Small intestine (tissue), 16 donors: ENCODE measurements at places on chromosomes 16 and 17.

DNA sequence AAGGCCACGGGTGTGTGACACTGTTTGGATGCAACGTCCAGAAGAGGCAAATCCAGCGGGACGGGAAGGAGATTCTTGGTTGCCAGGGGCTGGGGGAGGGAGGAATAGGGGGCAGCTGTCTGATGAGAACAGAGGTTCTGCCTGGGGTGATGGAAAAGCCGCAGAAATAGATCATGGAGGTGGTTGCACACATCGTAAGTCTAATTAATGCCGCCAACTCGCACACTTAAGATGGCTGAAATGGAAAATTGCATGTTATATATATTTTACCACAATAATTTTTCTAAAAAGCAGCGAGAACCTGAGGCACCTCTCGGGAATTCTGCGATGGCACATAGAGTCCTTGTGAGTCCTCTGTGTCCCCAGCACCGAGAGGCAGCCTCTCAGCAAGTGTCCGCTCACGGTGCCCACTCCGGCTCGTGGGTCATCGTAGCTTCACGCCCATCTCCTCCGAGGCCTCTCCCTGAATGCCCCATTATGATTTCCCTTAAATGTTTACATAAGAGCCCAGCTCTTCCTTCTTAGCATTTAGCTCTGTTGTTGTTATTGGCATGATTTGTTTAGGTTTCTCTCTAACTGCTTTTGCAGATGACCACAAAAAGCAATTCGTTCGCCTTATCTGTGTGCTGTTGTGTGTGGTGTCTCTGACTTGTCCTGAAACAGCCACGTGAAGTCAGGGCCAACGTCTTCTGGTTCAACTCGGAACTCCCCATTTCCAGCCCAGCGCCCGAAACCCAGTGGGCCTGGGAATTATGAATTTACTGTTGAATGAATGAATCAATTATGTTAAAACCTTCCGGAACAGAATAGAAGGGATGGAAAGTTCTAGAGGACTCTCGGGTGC is 7.7 kb downstream of the WFDC1 start:
- no peaks in the 10 kb centered on the region for H3K4me1 ChIP-seq
- DNase-seq = no peak
- H3K27ac ChIP-seq = no peak overlapping the region
- no peaks in the 10 kb centered on the region for H3K27me3 ChIP-seq
- H3K36me3 ChIP-seq = no peaks in the 10 kb centered on the region

- DNase-seq = no peak
- no peak overlapping the region for H3K27ac ChIP-seq
- peaks cover 10% of the 10 kb centered on the region for H3K4me1 ChIP-seq
- no peaks in the 10 kb centered on the region for H3K36me3 ChIP-seq
These were observed 39.3 kb upstream of the YPEL2 start for GRCh38 chr17:59292174-59292523.

DNA sequence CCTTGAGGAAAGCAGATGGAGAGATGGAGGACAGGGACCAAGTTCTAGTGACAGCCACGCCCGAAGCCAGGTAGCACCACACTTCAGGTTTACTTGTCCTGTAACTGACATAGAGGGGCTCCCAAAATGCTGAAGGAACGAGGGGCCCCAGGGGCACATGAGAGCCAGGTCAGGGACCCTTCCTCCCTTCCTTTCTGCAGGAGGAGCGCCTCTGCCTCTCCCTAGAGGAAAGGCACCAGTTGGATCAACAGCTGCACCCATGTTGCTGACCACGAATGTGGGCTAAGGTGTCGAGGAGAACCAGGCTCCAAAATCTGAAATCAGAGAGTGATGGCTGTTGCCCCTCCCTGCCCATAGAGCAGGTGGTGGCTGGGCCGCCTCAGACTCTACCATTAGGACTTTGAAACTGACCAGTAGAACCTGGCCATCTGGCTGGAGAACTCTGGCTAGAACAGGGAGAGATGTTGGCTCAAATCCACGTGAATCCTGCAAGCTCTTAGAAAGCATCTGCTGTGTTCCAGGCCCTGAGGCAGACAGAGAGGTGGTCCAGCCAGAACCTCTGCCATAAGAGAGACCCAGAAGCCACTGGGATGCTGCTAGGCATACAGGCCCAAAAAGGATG is 218.8 kb downstream of the KATNIP start:
- H3K4me1 ChIP-seq = no peaks in the 10 kb centered on the region
- no peak overlapping the region for H3K4me3 ChIP-seq
- peaks cover 61% of the 10 kb centered on the region for H3K36me3 ChIP-seq
- H3K27ac ChIP-seq = no peak overlapping the region
- DNase-seq = no peak

DNA sequence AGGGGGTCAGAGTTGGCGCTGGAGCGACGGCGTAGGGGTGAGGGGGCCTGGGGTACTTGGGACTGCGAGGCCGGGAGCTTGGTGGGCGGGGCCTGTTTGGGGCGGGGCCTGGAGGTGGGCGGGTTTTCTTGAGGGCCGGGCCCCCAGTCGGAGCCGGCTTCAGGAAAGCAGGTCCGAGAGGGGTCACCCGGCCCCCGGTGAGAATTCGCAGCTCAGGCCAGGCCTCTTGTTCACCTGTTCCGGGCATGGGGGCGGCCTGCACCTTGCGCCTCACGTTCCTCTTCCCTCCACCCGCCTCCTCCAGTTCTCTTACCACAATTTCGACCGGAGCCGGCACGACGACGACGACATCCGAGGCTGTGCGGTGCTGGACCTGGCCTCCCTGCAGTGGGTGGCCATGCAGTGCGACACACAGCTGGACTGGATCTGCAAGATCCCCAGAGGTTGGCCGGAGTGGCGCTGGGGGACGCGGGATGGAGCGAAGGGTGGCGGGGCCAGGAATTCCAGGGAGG is 52.5 kb downstream of the MRC2 start:
- no peak for DNase-seq
- H3K4me3 ChIP-seq = no peak overlapping the region
- H3K27me3 ChIP-seq = no peaks in the 10 kb centered on the region

DNA sequence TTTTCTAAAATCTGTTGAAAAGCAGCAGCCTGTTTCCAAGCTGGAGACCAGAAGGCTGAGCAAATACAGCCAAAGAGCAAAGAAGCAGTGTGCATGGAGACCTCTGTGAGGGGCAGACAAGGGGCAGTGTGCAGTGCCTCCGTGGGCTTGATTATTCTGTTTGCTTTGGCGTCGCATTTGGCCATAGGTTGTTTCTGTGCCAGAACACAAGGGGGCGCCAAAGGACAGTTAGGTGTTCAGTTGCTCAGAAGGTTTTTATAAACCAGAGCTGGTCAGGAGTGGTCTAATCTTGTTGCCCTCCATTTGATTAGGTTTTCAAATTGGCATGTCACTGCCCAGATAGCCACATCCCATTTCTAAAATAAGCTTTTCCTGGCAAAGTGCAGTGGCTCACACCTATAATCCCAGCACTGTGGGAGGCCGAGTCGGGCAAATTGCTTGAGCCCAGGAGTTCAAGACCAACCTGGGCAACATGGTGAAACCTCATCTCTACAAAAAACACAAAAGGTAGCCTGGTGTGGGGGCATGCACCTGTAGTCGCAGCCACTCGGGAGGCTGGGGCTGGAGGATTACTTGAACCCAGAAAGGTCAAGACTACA is 10.6 kb downstream of the MYH3 start:
- no peaks in the 10 kb centered on the region for H3K36me3 ChIP-seq
- no peaks in the 10 kb centered on the region for H3K4me1 ChIP-seq
